ENCODE measurements at places on chromosomes 2 and 18.

- DNase-seq: no peak
Measured at GRCh38 chr2:56260415-56260814, 76.6 kb downstream of the CCDC85A start.

GRCh38 chr18:24300703-24301102 is 96.9 kb downstream of the OSBPL1A start:
- no peak for DNase-seq

GRCh38 chr2:98479959-98480524 is 35.4 kb downstream of the INPP4A start:
- peak; percentile 12 for DNase-seq

- DNase-seq: peak; percentile 64
Measured at GRCh38 chr2:45681675-45682074, 30.2 kb downstream of the PRKCE start.

- peak; percentile 35 for DNase-seq
Measured at GRCh38 chr2:144382849-144383248, 137.1 kb downstream of the ZEB2 start.

DNA sequence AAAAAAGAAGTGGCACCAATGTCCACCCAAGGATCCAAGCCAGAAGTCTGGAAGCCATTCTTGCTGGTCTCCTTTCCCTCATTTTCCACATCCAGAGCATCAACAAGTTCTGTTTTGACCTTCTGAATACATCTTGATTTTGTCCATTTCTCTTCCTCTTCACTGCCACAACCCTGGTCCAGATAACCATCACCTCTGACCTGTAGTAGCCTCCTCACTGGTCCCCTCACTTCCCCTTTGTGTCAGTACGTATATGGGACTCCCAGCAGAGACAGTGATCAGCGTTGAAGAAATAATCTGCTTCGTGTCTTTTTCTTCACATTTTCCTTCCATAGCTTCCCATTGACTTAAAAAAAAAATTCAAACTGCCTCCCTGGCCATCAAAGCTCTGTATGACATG is 109.3 kb upstream of the SP5 start:
- DNase-seq: no peak

- no peak for DNase-seq
Measured at GRCh38 chr2:104337869-104338268, 516.0 kb upstream of the POU3F3 start.

DNA sequence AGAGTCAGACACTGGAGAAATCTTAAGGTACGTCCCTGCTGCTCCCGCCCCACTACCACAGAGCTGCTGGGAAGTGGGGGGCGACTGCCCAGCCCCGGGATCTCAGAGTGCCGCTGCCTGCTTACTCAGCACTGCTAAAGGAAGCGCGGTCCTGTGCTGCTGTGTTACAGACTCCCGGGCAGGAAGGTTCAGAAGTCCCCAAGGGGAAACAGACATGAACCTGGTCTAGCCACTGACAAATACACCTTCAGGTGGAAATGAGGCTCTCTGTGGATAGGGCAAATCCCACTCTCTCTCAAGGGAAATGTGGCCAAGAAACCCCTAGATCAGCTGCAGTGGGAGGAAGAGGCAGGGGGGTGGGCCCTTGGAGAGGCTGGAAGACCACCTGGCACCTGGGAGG is 13.7 kb downstream of the MTERF4 start:
- DNase-seq: no peak

DNA sequence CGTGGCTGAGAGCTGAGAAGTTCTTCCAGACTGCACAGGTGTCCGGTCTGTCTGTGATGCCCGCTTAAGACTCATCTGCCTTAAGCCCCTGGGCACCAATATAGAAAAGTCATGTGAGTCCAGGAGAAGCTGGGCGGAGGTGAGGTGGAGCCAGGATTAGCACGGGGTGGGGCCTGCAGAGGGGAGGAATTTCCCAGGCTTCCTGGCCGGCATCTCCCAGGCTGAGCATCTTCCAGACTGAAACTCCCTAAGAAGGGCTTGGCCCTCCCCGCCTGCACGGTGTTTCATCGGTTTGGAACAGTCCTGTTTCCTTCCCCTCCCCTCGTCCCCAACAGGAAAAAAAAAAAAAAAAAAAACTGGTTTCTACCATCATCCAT is 270.3 kb downstream of the ATAD2B start:
- no peak for DNase-seq

DNA sequence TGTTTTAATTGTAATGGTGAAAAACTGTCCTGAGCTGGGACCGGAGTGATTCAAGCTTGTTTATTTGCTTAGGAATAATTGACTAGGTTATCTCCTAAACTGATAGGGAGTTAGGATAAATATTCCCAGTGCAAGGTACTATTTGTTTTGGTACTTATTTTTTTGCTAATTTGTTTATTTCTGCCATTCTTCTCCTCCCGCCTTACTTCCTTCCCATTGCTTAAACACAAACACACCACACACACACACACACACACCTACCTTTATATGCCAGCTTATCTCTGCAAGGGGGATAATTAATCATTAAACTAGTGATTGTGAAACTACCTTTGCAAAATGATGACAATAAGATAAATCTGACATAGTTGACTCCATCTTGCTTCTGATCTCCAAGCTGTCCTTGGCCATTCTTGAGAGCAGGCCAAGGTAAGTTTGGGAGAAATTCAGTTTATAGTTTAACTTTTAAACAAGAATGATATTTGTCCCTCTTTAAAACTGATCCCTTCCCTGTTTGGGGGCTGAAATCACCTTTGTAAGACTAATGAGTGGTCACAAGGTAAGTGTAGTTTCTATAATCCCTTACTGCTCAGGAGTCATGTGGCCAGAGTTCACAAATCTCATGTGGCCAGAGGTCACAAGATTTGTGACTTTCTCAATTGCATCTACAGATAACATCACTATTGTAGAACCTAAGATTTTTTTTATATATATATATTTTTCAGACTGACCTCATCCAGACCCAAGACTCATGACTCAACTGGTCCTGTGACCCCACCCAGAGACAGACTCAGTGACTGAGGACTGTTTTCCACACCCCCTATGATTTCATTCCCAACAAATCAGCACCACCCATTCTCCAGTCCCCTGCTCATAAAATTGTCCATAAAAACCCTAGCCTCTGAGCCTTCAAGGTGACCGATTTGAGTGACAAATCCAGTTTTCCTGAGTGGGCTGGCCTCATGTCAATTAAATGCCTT is 83.1 kb upstream of the LRRTM4 start:
- DNase-seq: no peak

DNA sequence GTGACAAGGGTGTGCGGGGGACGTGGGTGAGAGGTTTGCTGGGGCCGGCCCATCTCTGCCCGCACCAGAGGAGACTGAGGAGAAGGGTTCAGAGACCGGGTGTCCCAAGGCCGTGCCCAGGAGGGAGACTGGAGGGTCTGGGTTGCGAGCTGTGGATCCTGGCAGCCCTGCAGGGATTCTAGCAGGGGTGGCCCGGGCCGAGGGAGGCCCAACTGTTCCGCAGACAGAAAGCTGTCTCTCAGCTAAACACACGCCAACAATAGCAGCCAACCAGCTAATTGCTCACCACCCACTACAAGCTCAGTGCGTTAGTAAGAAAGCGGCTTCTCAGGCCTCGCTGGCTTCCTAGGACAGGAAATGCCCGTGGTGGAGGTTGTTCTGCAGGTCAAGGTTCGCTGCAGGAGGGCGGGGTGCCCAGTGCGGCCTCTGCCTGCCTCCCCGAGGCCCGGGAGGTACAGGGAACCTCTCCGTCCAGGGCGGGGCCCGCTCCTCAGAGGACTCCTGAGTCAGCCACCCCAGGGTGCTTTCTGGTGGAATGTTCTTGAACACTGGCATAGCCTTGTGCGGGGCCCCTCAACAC is 282.0 kb upstream of the PXDN start:
- no peak for DNase-seq

DNA sequence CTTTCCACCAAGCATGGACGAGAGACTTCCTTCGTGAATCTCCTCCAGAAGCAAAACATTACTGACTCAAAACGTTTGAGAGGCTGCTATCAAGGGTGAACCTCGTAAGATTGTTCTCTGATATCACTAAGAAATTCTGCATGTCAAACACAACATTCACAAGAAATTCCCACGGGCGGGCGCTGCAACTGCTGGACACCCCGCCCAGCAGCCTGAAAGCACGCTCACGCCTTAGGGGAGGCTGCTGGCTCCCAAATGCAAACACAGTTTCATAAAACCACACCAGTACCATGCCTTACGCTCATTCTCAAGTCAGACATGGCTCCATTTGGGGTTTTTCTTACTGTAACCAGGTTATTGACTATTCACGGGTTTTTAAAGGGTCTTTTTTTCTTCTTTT is 39.0 kb downstream of the MBP start:
- DNase-seq: no peak

- no peak for DNase-seq
Measured at GRCh38 chr2:121256720-121257479, 28.1 kb downstream of the TFCP2L1 start.

DNA sequence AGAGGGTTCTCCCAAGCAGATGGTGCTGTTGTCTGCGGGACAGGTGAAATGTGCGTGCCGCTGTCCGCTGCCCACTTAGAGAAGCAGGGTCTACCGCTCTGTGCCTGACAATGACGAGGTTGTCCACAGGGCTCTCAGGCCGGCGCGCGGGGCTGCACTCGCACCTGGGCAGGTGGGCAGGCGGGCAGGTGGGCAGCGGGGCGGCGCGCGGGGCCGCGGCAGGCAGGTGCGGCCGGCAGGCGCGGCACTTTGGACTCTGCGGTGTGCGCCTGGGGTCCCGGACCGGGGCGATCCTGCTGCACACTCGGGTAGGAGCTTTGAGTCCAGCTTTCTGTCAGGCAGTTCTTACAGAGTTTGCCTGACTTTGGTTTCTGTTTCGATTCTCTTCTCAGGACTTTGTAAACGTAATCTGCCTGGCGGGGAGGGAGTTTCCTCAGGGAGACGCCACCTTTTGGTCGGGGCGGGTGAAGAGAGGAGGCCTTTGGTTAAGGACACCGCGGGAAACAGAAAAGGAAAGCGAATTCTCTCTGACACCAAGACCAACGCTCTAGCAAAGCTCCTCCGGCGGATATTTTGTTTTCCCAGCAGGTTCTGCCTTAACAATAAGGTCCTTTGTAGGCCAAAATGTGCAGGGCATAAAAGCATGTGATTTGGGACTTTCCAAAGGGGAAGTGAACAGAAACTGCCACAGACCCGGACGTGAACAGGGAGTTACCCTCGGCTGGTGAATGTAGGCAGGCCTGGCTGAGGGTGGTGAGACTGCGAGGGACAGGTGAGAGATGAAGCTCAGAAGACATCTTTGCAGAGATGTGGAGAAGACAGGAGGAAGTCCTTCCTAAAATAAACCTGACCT is at the start of gene IFIH1:
TSS of gene IFIH1 (minus strand) at position 357 of the 853 bp plus-strand sequence. CDS start 377 bp downstream, outside the sequence.
- peak; percentile 85 for DNase-seq

GRCh38 chr2:99648178-99648844 is 158.5 kb upstream of the REV1 start:
- no peak for DNase-seq

DNA sequence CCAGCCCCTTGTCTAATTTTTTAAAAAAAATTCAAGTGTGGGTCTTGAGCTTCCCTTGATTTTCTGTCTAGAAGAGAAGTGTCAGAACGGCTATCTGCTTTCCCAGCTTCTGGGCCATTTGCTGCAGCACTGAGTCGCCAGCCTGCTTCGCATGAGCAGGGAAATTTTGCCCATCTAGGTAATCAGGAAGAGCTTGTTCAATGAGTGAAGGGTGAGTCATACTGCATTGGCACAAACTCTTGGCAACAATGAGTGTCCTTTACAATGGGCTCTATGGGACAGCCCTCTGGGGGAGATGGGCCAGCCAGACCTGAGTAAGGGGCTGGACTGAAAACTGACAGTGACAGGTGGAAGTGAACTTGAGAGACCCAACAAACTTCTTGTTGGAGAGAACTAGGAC is 2.4 kb upstream of the RNF144A start:
- no peak for DNase-seq

DNA sequence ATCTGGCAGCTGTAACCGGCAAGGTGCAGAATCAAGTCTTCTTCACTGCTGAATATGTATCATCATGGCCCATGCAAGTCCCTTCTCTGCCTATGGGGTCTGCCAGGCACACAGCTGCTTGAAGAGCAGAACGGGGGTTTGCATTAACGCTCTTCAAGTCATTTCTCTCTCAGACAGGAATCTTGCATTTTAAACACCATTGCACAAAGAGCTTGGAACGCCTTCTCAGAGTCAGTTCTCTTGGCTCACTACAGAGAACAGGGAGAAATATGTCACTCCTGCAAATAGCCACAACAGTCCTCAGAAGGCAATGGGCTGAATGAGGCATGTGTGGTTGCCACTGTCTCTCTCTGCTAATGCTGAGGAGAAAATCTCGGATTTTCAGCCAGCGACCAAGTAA is 2173.5 kb upstream of the PIK3C3 start:
- no peak for DNase-seq

- DNase-seq: no peak
Measured at GRCh38 chr2:169478339-169478738, 955 bp upstream of the BBS5 start.

- no peak for DNase-seq
Measured at GRCh38 chr18:23142251-23142929, 7.1 kb downstream of the CABLES1 start.

GRCh38 chr2:233178994-233179847 is 72.3 kb upstream of the ATG16L1 start:
- no peak for DNase-seq

GRCh38 chr2:158507141-158507540 is 50.4 kb downstream of the PKP4 start:
- peak; percentile 32 for DNase-seq

GRCh38 chr18:35507623-35508022 is 9.9 kb upstream of the INO80C start:
- no peak for DNase-seq

GRCh38 chr2:51723691-51724090 is 691.8 kb upstream of the NRXN1 start:
- peak; percentile 13 for DNase-seq

DNA sequence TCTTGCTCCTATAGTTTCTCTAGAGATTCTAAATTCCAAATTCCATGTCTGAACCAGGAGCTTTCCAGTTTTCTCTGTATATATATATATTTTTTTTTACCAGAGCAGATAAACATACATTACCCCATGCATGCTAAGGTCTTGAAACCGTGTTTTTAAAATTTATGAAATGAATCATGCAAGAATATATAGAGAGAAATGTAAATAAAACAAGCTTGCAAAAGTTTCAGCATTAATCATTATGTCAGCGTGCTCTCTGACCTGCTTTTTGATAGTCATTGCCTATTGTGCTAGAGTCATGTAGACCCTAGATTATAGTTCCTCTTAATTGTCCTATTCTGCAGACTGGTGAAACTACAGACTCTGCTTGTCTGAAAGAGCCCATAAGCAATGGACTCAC is 22.6 kb upstream of the TRIM43 start:
- no peak for DNase-seq

DNA sequence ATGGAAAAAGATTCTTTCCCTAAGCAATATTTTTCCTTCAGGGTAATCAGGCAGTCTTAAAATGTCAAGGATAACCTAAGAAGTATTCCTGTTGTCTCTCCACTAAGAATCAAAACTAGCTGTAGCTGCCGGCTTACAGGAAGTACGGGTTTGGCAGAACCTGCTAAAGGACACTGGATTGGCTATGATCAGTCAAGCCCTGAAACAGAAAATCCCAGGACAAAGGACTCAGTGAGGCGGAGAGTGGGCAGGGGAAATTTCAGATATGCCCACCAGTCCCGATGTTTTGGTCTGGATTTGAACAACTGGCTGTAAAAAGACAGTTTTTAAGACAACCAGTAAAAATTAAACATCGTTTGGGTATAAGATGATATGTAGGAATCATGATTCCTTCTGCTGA is 155.7 kb downstream of the HDAC4 start:
- DNase-seq: no peak

Data from astrocyte of the cerebellum (primary cell).